H1 (cell line): ENCODE measurements at places on chromosomes 2 and 18.

DNA sequence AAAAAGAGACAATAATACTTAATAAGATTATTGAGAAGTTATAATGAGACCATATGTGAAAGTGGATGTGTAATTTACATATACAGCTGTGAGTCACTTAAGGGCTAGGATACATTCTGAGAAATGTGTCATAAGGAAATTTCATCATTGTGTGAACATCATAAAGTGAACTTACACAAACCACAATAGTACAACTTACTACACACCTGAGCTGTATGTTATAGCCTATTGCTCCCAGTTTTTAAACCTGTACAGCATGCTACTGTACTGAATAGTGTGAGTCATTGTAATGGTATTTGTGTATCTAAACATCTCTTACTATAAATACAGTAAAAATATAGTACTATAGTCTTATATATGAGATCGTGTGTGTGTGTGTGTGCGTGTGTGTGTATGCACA is 1420.3 kb upstream of the PIK3C3 start:
- no peaks in the 10 kb centered on the region for H3K27me3 ChIP-seq
- H3K4me3 ChIP-seq = no peak overlapping the region
- H3K36me3 ChIP-seq = no peaks in the 10 kb centered on the region
- no peak overlapping the region for H3K27ac ChIP-seq
- no peak for DNase-seq
- H3K4me1 ChIP-seq = no peaks in the 10 kb centered on the region

- no peak overlapping the region for H3K4me3 ChIP-seq
- H3K4me1 ChIP-seq = no peaks in the 10 kb centered on the region
- no peaks in the 10 kb centered on the region for H3K36me3 ChIP-seq
- H3K27me3 ChIP-seq = no peaks in the 10 kb centered on the region
- no peak overlapping the region for H3K27ac ChIP-seq
Observed at GRCh38 chr2:148903979-148904378, 29.0 kb downstream of the KIF5C start.

DNA sequence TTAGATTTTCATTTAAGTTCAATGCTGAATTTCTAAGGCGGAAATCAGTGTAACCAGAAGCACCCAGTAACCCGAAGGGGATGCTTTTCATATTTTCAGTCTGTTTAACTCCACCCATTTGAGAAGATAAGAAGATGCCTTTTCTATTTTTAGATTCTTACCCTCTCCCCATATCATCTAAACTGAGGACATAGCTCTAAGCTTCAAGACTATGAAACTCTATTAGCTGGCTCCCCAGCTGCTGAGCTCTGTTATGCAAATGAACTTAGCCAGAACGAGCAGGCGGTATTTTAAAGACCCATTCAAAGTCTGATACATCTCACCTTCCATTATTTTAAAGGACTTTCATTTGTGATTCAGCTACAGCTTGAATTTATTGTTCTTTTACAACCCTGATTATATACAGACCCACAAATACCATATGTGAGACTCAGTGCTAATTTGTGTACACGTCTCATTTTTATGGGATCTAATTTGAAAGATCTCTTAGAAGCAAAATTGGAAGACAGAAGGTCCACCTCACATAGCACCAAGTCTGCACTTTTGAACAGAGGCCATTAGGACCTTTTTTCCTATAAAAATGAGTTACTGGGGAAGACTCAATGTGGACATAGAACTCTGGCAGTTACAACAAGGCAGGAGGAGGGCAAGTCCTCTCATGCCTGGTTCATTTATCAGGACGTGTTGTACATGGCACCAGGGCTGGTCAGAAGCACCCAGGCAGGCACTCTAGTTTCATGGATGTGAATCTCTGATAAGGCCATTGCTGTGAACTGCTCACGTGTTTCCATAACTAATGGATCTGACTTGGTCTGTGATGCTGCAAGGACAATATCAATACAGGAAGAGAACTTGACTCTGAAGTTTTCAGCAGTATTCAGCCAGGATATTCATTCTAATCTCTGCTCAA is 16.3 kb downstream of the CDC42EP3 start:
- no peaks in the 10 kb centered on the region; the same call in 1 of the 2 replicates for H3K27me3 ChIP-seq
- peaks cover 17% of the 10 kb centered on the region for H3K4me1 ChIP-seq
- no peak overlapping the region for H3K27ac ChIP-seq
- DNase-seq = no peak
- no peak overlapping the region for H3K4me3 ChIP-seq
- no peaks in the 10 kb centered on the region for H3K36me3 ChIP-seq

DNA sequence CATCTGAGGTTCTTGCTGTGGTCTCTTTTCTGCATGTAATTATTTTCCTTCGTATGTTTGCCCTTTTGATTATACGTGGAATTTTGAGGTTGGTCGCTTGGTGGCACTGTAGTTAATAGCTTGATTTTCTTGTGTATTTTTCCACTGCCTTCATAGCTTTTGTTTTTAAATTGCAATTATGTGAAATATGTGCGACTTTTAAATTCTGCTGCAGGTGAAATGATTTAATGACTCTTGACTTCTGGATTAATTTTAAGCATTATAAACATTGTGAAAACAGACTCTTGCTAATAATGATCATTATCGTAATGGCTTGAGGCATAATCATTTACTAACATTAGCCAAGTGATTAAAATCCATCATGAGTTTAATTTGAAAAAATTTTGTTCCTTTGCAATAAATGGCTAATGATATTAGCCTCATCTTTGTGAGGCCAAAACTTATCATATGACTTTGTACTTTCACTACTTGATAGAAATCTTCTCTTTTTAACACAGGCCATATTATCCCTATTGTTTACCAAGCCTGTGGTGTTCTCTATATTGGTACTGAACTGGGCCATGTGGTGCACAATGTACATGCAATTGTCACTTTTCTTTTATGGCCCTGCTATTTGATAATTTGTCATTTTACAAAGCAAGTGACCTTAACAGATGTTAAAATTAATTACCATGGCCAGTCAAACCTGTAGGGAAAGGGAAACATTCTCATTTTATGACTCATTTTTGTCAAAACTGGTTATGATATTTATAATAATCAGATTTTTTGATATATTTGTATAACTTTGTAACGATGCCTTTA is 62.8 kb upstream of the NEUROD1 start:
- H3K27ac ChIP-seq = no peak overlapping the region
- DNase-seq = no peak
- H3K27me3 ChIP-seq = no peaks in the 10 kb centered on the region
- no peak overlapping the region for H3K4me3 ChIP-seq

GRCh38 chr18:58057291-58057965 is 13.4 kb downstream of the NEDD4L start:
- H3K36me3 ChIP-seq = no peaks in the 10 kb centered on the region
- H3K27ac ChIP-seq = no peak overlapping the region
- no peaks in the 10 kb centered on the region for H3K4me1 ChIP-seq
- H3K27me3 ChIP-seq = no peaks in the 10 kb centered on the region
- no peak for DNase-seq

- no peak overlapping the region for H3K4me3 ChIP-seq
- H3K36me3 ChIP-seq = no peaks in the 10 kb centered on the region
- no peaks in the 10 kb centered on the region for H3K27me3 ChIP-seq
- no peak overlapping the region for H3K27ac ChIP-seq
- no peak for DNase-seq
- H3K4me1 ChIP-seq = no peaks in the 10 kb centered on the region; the same call in 1 of the 2 replicates
Observed at GRCh38 chr2:10343658-10344057, 41.0 kb downstream of the HPCAL1 start.

- DNase-seq = no peak
- H3K4me1 ChIP-seq = peaks cover 5% of the 10 kb centered on the region; the same call in 1 of the 2 replicates
- no peak overlapping the region for H3K27ac ChIP-seq
- no peaks in the 10 kb centered on the region for H3K36me3 ChIP-seq
- H3K27me3 ChIP-seq = no peaks in the 10 kb centered on the region
Observed at GRCh38 chr2:121810959-121811853, 55.8 kb downstream of the TSN start.

GRCh38 chr18:9296233-9297006 is 38.2 kb upstream of the TWSG1 start:
- H3K4me1 ChIP-seq = no peaks in the 10 kb centered on the region
- H3K27me3 ChIP-seq = no peaks in the 10 kb centered on the region
- DNase-seq = no peak
- no peaks in the 10 kb centered on the region for H3K36me3 ChIP-seq

GRCh38 chr2:96819128-96819875 is 3.2 kb downstream of the CNNM3 start:
- no peaks in the 10 kb centered on the region for H3K27me3 ChIP-seq
- peaks cover 19% of the 10 kb centered on the region for H3K4me1 ChIP-seq
- no peak overlapping the region for H3K27ac ChIP-seq
- H3K36me3 ChIP-seq = no peaks in the 10 kb centered on the region

DNA sequence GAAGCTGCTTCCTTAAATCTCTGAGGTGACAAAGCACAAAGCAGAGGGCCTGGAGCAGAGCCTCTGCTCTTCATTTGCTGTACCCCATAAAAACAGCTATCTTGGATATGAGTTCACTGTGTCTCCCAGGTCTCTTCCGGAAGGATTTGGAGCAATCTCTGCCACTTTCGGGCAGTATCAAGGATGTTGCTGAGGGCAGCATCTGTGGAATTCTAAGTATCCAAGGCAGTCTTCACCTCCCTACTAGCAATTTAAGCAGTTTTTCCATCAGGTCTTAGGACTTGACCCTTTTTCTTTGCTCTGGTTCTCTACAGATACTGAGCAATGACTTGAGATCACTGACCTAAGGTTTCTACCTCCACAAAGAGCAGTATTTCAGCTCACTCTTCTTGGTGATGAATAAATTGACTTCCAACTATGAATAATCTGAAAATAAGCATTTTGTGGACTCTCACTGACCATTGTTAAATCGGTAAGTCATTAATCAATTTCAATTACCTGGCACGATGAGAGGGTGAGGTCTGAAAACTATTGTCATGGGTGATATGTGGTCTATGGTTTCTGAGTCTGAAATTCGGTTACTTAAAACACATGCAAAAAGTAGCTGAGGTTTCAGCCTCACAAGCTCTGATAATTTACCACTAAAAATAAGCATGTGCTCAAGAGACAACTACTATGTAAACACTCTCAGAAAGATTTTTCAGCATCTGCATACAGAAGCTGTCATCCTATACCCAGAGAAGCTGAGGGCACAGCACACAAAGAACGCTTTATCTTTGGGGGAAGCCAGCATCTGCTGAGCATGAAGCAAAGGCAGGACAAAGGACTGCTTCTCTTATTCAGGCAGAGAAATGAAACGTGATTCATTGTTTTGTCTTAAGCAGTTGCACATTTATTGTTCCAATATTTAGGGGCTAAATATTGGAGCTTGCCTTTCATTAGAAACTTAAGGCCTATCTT is 32.1 kb upstream of the SPATS2L start:
- H3K4me3 ChIP-seq = no peak overlapping the region
- H3K27me3 ChIP-seq = peaks cover 1% of the 10 kb centered on the region
- no peak overlapping the region for H3K27ac ChIP-seq
- no peaks in the 10 kb centered on the region for H3K36me3 ChIP-seq

GRCh38 chr2:180980106-180980942 is at the start of gene UBE2E3:
TSS of gene UBE2E3 (plus strand) at chr2:180980605. CDS start at chr2:180982043, 1,438 bp downstream.
- H3K4me3 ChIP-seq = peak within 1 kb of the TSS; percentile 97
- no peaks in the 10 kb centered on the region for H3K4me1 ChIP-seq
- peak within 1 kb of the TSS; percentile 61 for H3K27ac ChIP-seq
- H3K27me3 ChIP-seq = no peaks in the 10 kb centered on the region

GRCh38 chr18:79962311-79962710 is 2.1 kb upstream of the HSBP1L1 start:
- DNase-seq = no peak
- peaks cover 55% of the 10 kb centered on the region for H3K27me3 ChIP-seq
- no peak overlapping the region for H3K27ac ChIP-seq

DNA sequence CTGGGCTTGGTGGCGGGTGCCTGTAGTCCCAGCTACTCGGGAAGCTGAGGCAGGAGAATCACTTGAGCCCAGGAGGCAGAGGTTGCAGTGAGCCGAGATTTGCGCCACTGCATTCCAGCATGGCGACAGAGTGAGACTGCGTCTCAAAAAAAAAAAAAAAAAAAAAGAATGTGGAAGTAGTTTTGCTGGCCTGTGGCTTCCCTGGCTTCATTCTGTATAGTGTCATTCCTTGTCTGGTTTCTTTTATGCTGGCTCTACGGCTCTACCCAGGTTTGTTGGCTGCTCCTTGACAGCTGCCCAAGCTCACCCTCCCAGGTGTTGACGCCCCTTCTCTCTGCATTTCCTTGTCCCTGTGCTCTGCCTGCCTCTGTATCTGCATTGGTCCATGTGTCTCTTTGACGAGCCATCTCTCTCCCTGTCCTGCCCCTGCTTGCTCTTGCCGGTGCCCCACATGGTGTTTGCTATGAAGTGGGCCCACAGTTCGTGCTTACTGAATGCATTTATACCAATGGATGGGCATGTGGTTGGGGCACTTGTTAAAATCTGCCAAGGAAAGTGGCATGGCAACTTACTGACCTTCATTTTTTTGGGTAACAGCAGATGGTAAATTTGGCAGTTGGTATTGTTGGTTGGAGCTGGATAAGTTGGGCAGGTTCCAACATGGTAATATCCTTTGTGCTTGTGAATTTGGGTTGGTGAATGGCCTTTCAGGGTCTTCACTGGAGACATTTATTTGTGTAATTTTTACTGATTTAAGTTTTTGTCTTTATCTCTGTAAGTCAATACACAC is 113.9 kb downstream of the MAP4K4 start:
- DNase-seq = no peak
- no peak overlapping the region for H3K27ac ChIP-seq
- H3K4me1 ChIP-seq = no peaks in the 10 kb centered on the region

- DNase-seq = no peak
- H3K27me3 ChIP-seq = peaks cover 2% of the 10 kb centered on the region
Observed at GRCh38 chr2:185998562-185999070, 260.0 kb downstream of the FSIP2 start.
